Activated gamma-delta T cell (primary cell): ENCODE measurements at places on chromosomes 12 and 14.

- DNase-seq = no peak
These were observed 340.5 kb downstream of the VRK1 start for GRCh38 chr14:97137705-97138104.

DNA sequence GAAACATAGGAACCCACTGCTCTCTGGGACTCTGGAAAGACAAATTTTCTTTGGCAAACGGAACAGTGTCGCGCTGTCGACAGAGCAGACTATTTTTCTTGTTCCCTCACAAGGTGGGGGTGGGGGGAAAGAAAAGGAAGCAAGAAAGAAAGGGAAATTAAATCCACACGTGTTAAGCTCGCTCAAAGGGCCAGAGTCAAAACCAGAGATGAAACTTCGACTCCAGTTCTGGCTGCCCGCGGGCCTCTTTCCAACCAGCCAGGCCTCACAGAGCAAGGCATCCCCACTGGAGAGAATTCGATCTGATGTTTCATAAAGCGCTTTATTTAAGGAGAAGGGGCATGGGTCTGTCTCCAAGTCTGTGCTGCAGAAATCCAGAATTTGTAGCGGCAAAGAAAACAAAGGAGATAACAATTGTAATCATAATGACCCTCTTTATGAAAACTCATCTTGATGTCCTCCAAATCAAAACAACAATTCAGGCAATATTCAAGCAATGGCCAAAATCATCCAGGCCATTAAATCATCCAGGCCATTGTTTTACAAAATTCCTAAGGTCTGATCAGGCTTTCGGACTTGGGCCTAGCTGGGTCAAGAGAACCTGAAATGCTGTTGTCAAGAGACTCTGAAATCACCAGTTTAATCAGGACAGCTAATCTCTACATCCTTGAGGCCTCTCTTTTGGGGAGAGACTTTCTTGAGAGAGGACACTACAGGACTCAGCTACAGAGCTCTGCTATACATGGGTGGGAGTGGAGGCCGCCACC lies 5.3 kb upstream of the TBX5 start:
- DNase-seq = no peak

DNA sequence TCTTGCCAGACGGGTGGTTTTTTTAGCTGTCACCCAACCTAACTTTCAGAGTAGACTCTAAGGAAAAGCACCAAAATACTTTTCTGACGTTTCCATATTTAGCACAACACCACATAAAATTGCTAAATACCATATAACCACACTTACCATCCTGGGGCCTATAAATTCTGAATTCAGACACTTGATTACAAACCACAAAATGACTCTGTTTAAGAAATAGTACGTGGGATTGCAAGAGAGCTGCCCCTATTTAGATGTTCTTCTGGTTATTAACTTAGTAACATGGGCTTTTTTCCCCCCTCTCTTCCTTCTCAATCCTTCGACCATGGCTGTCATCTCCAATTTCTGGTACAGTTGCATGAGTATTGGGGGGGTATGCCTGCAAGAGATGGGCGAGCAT lies 287.7 kb downstream of the BMP4 start:
- no peak for DNase-seq

DNA sequence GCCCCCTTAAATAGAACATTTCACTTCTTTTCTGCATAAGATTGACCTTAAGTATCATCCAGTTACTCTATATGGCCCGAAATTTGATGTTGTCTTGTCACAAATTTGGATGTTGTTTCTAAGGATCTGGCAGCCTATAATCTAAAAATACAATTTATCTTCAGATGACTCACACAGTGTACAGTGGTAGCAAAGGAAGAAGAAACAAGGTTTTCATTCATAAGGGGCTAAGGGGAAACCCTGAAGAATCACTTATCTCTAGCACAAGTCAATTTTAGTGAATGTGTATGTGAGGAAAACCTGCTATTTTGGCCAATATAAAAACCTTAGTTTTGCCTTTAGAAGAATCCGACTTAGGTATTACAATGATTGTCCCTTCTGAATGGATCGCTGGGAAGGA lies 606.3 kb upstream of the LRFN5 start:
- DNase-seq = no peak

DNA sequence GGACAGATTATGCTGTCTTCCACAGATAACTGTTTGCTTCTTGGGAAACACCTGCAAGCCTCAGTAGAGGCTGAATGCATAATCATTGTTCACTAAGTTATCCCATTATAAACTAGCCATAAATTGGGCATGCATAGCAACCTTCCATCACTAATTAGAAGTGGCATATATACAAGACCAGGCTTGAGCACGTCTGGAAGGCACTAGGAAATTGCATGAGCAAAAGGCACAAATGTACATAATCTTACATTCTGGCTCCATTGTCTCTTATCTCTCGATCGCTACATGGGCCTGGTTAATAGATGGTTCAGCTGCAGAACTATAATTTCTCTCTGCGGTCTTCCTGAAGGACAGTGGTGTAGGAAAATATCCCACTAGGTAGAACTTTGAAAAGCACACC lies 679.2 kb downstream of the RPL10L start:
- DNase-seq = no peak
